ENCODE measurements at places on chromosomes 12 and 14.

- DNase-seq: no peak
These were observed 4.0 kb downstream of the OR6J1 start for GRCh38 chr14:22640192-22640591.

GRCh38 chr14:49986343-49987014 lies 93.6 kb downstream of the ARF6 start:
- DNase-seq: no peak

DNA sequence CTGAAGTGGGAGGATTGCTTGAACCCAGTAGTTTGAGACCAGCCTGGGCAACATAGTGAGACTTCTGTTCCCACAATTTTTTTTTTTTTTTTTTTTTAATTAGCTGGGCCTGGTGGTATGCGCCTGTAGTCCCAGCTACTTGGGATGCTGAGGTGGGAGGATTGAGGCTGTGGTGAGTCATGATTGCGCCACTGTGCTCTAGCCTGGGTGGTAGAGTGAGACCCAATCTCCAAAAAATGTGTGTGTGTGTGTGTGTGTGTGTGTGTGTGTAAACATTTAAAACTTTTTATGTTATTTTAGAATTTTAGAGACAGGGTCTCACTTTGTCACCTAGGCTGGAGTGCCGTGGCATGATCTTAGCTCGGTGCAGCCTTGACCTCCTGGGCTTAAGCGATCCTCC lies 6.8 kb downstream of the PPP1R36 start:
- no peak for DNase-seq

GRCh38 chr12:958588-959123 lies 9.2 kb upstream of the RAD52 start:
- DNase-seq: no peak

DNA sequence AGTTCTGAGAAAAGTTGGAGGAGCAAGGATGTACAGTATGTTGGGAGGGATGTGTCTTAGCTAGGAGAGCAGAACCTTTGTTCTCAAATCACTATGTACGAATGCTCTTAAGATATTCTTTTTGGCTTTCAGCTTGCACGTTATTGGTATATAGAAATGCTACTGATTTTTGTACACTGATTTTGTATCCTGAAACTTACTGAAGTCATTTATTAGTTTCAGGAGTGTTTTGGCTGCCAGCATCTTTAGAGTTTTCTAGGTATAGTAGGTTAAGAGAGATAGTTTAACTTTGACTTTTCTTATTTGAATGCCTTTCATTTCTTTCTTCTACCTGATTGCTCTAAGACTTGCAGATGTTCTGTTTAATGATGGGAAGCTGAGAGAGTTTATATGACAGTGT lies 442.8 kb upstream of the FBXO33 start:
- no peak for DNase-seq

- no peak for DNase-seq
These were observed 15.8 kb downstream of the TRIM9 start for GRCh38 chr14:51079085-51079484.

GRCh38 chr14:97571201-97571600 lies 774.0 kb downstream of the VRK1 start:
- no peak for DNase-seq

DNA sequence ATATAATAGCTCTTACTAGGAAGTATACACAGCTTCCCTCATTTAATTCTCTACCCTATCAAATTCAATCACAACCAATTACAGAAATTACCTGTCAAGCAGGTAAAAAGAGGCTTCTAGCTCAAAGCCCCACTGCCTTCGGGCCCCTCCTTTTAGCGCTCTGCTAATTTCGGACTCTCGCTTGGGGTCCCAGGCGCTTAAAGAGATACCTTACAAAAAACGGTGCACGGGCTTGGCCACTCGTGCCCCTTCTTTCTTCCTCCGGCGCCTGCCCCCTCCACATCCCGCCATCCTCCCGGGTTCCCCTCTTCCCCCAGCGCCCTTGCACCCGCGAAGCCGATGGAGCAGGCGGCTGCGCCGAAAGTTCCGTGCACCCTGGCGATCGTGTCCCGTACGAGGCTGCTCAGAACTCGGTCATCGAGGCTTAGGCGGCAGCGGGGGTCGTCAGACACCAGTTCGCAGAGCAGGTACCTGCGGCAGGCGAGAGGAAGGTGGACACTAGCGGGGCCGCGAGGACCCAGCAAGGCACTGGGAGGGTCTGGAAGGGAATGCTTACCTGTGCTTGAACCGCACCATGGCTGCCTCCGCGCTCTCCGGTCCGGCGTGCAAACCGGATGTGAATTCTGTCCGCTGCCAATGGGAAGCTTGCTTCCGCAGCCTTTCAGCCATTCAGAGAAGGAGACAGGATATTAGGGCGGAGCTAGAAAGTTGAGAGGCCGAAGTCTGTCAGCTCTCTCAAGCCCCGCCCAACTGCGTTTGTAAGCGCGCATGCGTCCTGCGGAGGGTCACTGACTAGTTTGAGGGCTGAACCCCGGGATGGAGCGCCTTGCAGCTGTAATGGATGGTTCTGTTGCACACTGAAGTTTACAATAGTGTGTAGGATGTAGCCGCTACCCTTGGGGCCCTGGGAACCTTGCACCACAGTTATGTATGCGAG lies at the start of gene POP5:
Gene POP5, minus strand, starts transcription at position 616 of the 937 bp plus-strand sequence. Its CDS starts 40 bp downstream, at position 576.
- peak; percentile 80 for DNase-seq

DNA sequence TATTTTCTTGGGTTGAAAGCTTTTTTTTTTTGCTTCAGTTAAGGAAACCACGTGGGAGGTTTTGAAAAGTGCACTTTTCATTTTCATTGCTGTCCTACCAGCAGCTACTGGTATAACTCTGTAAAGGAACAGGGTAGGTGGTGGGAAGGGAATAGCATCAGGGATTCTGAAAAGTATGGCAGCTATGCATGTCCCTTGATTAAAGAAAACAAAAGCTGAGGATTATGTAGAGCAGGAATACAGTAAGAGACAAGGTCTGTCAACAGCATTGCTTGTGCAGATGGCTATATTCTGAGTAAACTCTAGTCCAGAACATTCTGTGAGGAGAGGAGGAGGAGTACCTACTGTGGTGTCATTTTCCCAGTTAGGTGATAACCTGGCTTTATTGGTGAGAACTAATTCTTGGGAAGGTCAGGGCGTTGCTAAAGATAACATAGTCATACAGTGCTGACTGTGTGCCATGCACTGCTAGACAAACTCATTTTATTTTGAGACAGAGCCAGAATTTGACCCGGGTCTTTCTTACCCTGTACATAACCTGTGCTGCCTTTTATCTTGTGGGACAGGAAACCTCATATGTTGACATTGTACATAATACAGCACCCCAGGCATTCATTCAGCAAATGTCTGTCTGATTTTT lies 80.3 kb upstream of the TRAF3 start:
- DNase-seq: no peak

DNA sequence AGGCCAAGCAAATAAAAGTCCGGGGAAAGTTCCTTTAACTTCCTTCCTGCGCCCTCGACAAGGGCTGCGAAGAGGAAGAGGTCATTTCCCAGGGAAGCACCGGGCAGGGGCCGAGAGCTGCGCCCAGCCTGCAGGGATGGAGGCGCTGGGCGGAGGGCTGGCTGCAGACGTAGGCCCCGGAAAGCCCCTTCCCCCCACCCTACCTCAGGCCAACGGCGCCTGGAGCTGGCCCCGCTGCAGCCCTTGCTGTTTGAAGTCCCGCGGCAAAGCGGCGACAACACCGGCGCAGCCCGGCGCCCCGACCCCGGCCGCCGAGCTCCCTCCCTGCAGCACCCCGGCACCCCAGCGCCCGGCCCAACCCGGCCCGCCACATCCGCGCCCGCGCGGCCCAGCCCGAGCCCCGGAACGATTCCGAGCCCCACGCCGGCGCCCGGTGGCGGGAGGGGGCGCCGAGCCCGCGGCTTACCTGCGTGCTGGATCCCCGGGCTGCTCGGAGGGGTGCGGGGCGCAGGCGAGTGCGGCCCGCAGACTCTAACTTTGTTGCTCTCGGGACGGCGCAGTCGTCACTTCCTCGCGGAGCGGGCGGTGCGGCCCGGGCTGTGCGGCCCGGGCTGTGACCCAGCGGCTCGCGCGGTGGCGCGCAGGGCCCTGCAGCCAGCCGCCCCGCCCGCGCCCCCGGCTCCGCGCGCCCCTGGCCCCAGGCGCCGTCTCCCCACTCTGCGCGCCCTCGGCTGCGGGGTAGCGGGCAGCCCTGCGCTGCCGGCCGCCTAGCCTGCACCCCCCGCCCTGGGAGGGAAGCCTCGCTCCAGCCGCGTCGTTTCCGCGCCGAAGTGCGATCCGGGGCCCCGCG lies 64.8 kb upstream of the PTGR2 start:
- peak; percentile 32 for DNase-seq

DNA sequence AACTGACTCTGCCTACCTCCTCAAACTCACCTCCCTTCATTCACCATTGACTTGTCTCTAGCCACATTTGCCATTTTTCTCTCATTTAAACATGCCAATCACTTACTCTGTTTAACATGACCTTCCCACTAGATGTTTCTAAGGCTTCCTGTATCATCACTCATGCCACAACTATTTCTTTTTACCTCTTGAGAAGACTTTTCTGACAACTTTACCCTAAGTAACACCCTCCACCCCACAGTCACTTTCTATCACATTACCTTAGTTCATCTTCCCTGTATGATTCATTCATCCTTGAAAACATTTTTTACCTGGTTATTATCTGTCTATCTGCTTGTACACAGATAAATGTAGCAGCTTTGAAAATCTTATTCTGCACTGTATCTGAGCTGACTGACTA lies 19.4 kb downstream of the PLCZ1 start:
- no peak for DNase-seq

DNA sequence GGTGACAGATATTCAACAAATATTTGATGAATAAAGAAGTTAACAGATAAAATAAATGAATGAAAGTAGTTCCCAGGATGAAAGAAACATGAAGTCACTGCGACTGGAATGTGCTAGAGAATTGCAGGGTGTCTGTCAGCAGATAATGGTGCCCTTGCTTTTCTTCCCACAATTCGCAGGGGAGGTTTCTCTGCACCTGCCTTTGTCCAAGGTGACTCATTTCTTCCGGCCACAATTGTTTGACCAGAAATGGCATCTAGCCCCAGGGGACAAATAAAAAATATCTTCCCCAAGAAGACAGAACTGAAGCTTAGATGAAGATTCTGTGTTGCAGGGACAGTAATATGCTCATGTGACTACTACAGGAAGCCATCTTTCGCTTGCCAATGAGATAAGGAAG lies 316.1 kb upstream of the TBX3 start:
- no peak for DNase-seq

DNA sequence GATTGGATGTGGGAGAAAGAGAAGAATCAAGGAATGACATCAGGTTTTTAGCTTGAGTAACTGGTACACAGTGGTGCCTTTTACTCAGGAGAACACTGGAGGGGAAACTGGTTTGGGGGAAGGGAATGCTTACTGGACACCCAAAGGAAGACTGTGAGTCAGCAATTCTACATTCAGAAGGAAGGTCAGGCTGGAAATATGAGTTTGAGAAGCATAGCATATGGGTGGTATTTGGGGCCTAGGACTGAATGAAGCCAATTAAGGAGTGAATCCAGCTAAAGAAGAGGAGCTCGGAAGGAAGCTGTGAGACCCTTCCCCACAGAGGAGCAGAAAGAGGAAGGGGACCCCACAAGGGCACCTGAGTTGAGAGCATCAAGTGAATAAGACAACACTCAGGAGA lies 35.4 kb downstream of the DMAC2L start:
- DNase-seq: no peak

DNA sequence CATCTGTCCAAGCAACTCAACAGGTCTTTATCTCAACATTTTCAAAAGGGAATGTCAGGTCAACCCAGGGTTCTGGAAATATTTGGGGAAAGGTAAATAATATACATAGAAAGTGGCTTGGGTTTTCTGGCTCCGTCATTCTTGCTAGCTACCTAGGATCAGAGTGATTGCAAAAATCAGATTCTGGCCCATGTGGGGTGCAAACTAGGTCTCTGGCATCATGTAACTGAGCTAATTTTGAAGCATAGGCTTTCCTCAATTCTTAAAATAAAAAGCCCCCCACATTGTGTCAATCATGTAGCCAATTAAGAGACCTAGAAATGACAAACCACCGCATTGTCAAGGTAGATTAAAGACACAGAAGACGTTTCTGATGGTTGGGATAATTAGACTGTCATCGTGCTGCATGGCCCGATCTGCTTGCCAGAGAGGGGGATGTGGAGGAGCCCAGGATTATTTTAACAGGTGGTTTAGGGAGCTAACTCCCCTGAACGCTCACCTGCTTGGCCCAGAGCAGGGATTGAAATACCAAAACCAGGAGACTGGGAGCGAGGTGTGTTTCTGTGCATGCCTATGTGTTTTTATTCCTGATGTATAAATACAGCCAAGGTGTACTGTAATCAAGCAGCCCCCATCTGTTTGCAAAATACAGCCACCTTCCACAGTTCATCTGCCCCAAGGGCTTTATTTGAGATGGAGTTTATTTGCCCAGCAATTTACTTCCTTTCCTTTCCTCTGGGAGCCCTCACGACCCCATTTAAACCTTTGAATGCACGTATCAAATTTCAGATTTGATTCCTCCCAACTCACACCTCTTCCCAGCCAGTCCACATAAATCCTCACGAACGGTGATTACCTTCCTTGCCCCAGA lies 189.5 kb downstream of the TTC8 start:
- no peak for DNase-seq

DNA sequence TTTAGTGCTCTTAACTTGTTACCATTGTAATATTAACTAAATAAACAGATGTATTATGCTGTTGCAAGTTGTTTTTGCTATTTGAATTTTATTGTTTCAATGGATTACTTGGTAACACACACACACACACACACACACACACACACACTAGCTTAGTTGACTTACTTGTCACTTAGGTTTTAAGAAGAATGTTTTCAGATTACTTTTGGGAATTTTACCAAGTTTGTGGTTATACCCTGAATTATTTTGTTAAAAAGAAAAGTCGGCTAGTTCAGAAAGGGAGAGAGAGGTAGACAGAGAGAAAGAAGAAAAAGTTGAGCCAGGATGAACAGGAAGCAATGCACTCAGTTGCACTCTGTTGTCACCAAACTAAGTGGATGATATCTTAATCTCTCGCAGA lies 5.3 kb downstream of the SSTR1 start:
- DNase-seq: no peak

- no peak for DNase-seq
These were observed 13.0 kb upstream of the LEMD3 start for GRCh38 chr12:65156366-65156841.
